T-helper 9 cell (primary cell): ENCODE measurements at places on chromosomes 1 and 21.
A peak's percentile ranks its signal among the peaks of the same experiment; 100 is the strongest.

DNA sequence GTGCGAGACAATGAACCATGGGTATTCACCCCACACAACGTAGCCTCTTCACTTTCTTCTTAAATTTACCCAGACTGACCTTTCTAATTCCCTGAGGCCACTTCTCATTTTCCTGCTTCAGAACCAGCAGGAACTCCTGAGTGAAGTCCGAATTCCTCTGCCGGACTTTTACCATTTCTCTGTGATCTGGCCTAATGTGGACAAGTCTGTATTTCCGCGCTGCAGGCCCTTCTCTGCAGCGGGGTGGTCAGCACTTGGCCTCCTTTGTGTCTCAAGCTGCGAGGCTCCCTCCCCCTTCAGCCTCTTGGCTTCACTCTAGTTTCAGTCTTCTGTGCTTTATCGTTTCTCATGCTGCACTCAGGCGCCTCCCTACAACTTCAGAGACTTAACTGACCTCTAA lies 9.4 kb upstream of the CTBS start:
- DNase-seq, result no peak

GRCh38 chr1:228082918-228083870 lies 686 bp downstream of the ARF1 start:
- DNase-seq, result peak; percentile 36

DNA sequence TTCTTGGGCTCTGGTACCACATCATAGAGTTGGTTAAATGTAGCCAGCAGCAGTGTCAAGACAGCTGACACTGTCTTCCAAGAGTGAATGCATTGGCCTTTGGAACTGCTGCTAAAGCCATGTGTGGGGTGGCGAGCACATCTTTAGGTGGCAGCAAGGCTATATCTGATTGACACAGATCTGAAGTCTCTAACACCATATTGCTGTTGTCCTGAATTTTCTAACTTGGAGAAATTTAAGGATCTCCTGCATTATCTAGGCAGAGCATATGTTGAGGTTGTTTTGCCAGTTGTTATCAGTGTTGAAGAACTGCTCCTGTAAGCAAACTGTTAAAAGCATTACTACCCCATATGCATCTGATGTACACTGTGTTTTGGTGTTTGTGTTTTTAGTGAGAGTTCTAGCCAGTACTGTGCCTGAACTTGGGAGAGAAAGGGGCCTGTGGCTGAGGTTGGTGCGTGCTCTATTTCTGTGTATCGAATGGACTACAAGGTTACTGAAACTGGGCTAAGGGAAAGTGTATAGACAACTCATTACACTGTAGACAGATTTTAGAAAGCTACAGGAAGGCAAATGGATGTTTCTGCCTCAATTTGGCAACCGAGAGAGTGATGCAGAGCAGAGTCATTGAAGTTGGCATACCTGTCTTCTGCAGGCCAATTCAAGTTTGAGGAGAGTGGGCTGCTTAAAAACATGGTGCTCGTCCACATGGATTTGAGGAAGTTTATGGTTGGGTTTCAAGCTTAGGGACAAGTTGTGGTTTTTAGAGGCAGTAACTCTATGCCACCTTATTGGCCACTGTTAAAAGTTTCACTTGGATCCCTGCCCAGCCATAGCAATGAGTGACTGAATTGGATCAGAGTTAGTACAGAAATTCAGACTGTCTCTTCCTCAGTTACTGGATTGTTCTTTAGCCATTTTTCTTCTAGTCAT lies 16.9 kb downstream of the DYRK3 start:
- no peak for DNase-seq

GRCh38 chr1:19559641-19560040 lies 74.3 kb upstream of the CAPZB start:
- no peak for DNase-seq

- no peak for DNase-seq
Observed at GRCh38 chr1:55544826-55545225, 329.7 kb upstream of the USP24 start.

DNA sequence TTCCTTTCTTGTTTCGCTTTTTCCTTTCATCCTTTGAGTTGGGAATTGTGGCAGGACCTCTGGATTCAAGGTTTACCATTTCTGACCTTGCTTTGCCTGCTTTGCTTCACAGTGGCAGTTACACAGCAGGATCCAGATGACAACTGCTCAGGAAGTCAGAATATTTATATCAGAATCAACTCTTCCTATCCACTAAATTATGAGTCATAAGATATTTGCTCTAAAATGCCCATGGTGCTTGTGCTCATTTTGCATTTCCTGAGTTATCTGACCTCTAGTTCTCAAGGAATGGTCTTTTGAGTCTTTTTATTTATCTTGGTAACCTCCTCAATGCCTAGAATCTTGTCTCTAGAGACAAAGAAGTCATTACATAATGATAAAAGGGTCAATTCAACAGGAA lies 290.8 kb downstream of the LRRC7 start:
- DNase-seq, result no peak

DNA sequence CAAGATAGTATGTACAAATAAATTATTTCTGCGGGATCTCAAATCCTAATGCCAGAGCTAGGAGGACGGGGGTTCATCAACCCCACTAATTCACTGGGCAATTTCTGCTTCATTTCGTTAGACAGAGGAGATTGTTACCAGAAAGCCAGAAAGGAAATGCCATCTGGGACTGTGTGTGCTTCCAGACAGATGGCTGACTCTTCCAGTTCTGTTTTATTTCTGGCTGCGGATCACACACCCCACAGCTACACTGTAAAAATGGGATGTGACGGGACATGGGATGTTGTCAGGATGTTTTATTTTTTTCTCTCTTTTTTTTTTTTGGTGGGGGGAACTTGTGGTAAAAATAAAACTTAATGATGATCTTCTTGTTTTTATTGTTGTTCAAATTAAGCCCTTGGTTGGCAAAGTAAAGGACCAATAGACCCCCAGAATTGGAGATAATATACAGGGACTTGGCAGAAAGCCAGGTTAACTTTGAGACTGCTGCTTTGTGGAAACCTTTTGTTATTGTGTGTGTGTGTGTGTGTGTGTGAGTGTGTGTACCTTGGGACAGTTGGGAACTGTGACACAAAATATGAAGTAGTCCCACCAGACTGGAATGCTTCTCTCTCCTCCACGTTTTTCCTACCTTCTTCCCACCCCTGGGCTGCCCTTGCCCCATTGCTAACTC lies 114.5 kb downstream of the NUF2 start:
- DNase-seq, result no peak
